HFFc6 (cell line): ENCODE measurements at places on chromosomes 16 and 17. TPM values are rescaled to one million over a fixed set of nuclear protein-coding genes. Genes with fewer than 3 reads are reported as not detected.
A peak's percentile ranks its signal among the peaks of the same experiment; 100 is the strongest.

DNA sequence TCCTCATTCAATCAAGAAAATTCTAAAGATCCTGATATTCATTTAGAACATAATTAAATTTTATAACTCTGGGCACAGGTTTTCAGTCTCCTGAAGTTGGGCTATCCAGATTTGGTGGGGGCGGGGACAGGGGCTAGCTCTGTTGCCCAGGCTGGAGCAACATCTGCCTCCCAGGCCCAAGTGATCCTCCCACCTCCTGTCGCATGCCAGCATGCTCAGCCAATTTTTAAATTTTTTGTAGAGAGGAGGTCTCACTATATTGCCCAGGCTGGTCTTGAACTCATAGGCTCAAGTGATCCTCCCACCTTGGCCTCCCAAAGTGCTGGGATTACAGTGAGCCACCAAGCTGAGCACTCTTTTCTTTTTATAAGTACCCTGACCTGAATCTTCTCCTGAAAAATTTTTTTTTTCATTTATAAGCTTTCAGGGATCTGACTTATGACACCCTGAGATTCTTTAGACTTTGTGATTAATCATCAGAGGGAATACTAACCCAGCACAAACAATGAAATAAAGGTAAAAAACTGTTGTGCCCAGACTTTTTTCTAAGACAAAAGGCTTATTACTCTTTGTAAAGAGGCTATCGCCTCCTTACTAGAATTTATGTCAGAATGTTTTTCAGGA, 62.6 kb downstream of the TUBD1 start:
- no peaks in the 10 kb centered on the region for H3K36me3 ChIP-seq
- peak overlapping the region; percentile 82 for H3K4me3 ChIP-seq
- peaks cover 80% of the 10 kb centered on the region for H3K4me1 ChIP-seq
- DNase-seq = no peak

GRCh38 chr16:85126394-85126704, 14.1 kb upstream of the CIBAR2 start:
- no peak for DNase-seq
- H3K4me3 ChIP-seq = no peak overlapping the region
- H3K4me1 ChIP-seq = peaks cover 66% of the 10 kb centered on the region

DNA sequence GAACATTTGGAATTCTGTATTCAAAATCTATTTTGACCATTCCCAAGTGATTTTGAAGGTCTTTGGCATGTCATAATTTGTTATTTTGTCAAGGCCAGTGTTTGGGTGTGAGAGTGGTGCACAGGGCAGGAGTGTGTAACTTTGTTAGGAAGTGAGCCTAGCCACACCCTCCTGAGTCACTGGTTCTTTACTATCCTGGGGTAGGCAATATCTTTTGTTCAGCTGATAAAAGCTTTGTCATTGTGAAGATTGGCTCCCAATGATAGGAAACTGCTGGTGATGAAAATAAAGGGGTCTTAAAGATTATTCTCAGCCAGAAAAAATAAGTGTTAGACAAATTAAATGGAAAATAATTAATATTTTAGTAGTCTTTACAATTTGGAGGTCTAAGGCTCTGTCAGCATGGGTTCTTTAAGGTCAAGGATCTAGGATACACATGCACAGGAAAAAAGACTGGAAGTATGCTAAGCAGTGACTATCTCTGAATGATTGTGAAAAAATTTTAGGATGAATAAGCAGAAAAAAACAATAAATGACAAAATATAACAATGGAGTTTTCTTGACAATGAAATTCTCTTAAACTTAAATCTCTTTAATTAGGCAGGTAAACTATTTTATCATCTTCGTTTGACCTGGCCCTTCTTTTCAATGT, 5.1 kb downstream of the UBN1 start:
- DNase-seq = no peak
- H3K36me3 ChIP-seq = peaks cover 5% of the 10 kb centered on the region
- H3K27ac ChIP-seq = peak overlapping the region; percentile 55
- H3K4me3 ChIP-seq = 0 out of 2 replicates have a peak overlapping the region, but pooled peaks have one; percentile 18
- H3K4me1 ChIP-seq = peaks cover 49% of the 10 kb centered on the region

- DNase-seq = peak; percentile 26
- peaks cover 3% of the 10 kb centered on the region for H3K27me3 ChIP-seq
- peak overlapping the region; percentile 2; the same call in 1 of the 2 replicates for H3K27ac ChIP-seq
- no peak overlapping the region for H3K4me3 ChIP-seq
- H3K36me3 ChIP-seq = peaks cover 7% of the 10 kb centered on the region; the same call in 1 of the 2 replicates
- H3K4me1 ChIP-seq = peaks cover 36% of the 10 kb centered on the region
Observed at GRCh38 chr17:50238601-50239280, 35.5 kb upstream of the TMEM92 start.

- H3K36me3 ChIP-seq = peaks cover 2% of the 10 kb centered on the region; the same call in 1 of the 2 replicates
- H3K27ac ChIP-seq = no peak overlapping the region
- peak; percentile 48 for DNase-seq
- H3K4me3 ChIP-seq = no peak overlapping the region
- no peaks in the 10 kb centered on the region for H3K4me1 ChIP-seq
Observed at GRCh38 chr17:51298508-51299371, 38.4 kb downstream of the UTP18 start.

ADCY7 gene
- 31.2 to 43.6 TPM (median 37.1 TPM) in 3 replicates for total RNA-seq

SLC16A5 gene
- total RNA-seq = 16.3 to 25.0 TPM (median 19.3 TPM) in 3 replicates

SCGB1C2 gene
- total RNA-seq = not detected in 3 replicates

GCGR gene
- total RNA-seq = not detected in 2 replicates

CLN3 gene
- 21.3 and 21.5 TPM in 2 replicates for total RNA-seq

CSF3 gene
- 0.30 to 0.57 TPM (median 0.31 TPM) in 3 replicates for total RNA-seq

TUBB3 gene
- 164 to 212 TPM (median 176 TPM) in 3 replicates for total RNA-seq

C17orf100 gene
- total RNA-seq = 1.2 to 1.7 TPM (median 1.2 TPM) in 3 replicates

NDUFAB1 gene
- total RNA-seq = 92.7 and 99.0 TPM in 2 replicates
